ENCODE measurements at places on chromosomes 3 and 15.

DNA sequence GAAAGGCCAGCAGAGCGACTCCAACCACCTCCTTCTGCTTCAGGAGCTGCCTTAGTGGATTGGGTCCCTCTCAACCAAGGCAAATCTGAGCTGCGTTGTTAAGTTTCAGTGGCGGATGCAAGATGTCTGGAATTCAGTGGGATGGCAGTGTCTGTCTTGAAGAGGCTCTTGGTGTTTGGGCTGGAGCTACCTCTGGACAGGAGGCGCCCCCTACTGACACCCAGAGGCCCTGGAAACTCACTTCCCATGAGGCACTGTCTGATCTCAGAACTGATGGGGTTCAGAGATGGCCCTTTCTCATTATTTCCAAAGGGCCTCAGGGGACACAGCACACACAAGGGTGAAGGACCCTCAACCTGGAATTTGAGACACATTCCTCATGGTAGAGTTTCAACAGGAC, 6.0 kb upstream of the SLC28A1 start:
- DNase-seq, result peak; percentile 82

GRCh38 chr15:70974004-70974832, 81.6 kb downstream of the LRRC49 start:
- peak; percentile 47 for DNase-seq

GRCh38 chr15:54839379-54839778, 357.4 kb downstream of the RSL24D1 start:
- no peak for DNase-seq

GRCh38 chr3:37511463-37511920, 337.1 kb upstream of the LRRFIP2 start:
- no peak for DNase-seq

- peak; percentile 66 for DNase-seq
Measured at GRCh38 chr3:196198771-196199753, 12.1 kb downstream of the ZDHHC19 start.

DNA sequence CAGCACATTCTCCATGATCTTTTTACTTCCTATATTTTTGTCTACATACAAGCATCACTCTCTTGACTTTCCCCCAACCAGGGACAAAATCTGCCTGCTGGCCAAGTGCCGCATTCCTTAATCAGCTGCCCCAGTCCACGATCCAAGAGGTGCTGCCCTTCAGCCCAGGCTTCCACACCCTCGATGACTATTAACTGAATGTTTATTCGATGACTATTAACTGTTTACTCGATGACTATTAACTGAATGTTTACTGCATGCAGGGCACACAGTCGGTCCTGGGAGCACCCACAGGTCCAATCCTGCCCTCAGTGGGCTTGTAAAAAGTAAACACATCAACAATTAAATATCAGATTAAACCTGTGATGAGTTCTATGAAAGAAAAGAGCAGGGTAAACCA, 256.9 kb downstream of the ARRDC4 start:
- DNase-seq, result no peak

GRCh38 chr3:64741341-64741740, 53.5 kb upstream of the ADAMTS9 start:
- no peak for DNase-seq

GRCh38 chr3:8891303-8891702, 72.0 kb downstream of the RAD18 start:
- no peak for DNase-seq

GRCh38 chr3:187822402-187822801, 77.1 kb upstream of the BCL6 start:
- no peak for DNase-seq

- peak; percentile 18 for DNase-seq
Measured at GRCh38 chr3:62529230-62529629, 155.9 kb upstream of the FEZF2 start.

GRCh38 chr3:112149136-112149535, 16.1 kb upstream of the GCSAM start:
- DNase-seq, result no peak

DNA sequence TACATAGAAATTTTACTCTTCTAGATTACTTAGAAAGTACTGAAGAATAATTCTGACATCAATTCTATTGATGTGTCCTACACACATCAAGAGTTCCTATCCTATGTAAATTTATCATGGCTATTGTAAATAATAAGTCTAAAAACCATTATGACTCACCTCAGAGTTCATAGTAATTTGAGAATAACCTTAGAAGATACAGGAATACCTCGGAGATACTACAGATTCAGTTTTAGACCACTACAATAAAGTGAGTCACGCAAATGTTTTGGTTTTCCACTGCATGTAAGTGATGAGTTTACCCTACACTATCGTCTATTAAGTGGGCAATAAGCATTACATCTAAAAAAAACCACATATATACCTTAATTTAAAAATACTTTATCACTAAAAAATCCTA, 74.8 kb downstream of the NR1I2 start:
- no peak for DNase-seq

DNA sequence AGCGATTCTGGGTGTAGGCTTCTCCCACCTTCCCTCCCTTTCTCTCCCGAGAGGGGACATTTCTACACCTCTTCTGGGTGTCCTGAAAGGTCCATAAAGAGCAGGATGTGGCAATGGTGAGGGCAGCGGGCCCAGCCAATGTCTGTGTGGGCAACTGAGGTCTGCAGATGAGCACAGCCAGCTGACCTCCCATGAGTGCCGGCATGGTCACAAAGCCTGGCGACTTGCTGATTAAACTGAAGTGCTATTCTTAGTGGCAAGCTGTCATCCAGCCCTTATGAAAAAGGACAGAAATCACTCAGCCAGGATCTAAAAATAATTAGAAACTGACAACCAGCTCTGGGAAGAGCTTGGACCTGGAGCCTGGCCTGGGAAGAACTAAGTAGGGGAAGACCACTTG, 124.3 kb upstream of the RGMA start:
- DNase-seq, result no peak

DNA sequence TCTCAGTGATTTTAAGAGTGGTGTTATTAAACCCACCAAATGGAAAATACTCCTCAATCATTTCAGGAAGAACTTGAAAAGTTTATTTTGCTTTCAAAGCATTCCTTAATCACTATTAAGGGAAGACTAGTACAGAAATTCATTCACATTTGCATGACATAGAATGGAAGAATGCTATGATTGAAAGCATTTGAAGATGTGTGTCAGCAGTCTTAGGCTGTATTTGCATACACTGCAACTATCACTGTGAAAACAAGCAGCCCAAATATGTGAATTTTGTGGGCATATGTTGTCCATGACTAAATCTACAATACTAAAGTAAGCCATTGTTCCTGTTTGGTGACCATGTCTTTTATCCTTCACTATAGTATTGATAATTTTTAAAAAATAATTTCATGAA, 95.8 kb downstream of the CNTN3 start:
- no peak for DNase-seq

- DNase-seq, result no peak
Measured at GRCh38 chr3:550471-550870, 353.9 kb downstream of the CHL1 start.

DNA sequence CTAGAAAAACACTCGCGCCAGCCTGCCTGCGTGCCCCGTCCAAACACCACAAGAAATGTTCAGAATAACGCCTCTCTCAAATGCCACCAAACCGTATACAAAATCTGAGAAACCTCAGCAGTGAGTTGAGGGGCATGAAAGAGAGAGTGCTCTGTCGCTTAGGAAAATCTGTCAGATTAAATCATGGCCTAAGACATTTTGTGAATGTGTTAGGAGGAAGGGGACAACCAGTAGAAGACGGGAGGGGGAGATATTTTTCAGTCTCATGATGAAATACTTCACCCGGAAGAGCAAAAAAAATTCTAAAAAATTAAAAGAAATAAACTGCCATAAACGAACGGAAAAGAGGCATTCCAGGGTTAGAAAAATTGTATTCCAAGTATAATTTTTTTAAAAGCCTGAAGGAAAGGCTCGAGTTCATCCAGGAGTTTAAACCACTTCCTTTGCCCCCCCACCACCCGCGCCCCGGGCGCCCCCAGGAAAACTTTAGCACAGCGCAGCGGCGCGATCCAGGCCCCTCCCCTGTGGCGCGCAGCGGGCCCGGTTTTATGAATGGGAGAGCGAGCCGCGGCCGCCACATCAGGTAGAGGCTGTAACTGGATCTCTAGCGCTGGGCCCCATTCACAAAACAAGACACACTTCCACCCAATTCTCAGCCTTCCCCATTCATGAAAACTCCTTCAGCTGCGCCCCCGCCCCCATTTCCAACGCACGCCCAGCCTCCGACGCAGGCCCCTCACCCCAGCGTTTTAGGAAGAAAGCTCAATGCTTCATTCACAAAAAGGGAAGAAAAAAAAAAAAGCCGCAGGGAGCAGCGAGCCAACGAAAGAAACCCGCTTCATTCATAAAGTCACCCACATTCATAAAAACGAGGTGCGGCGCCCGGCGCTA, 1.4 kb downstream of the ETV5 start:
- DNase-seq, result peak; percentile 86

DNA sequence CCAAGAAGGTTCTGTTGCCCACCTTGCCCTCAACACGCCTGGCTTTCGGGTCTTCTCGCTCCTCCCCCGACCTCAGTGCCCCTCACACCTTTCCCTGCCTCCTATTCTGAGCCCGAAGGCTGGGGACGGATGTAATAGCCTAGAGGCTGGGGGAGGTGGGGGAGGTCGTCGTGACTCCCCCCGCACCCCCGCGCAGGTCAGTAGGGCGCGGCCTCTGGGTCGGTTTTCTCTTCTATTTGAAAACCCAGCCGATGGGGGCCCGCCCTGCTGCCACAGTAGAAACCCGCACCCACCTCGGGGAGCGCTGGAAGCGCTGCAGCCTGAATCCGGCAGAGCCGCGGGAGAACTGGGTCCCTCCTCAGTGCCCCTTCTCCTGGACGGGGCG, 1.0 kb upstream of the RBPMS2 start:
- DNase-seq, result no peak

DNA sequence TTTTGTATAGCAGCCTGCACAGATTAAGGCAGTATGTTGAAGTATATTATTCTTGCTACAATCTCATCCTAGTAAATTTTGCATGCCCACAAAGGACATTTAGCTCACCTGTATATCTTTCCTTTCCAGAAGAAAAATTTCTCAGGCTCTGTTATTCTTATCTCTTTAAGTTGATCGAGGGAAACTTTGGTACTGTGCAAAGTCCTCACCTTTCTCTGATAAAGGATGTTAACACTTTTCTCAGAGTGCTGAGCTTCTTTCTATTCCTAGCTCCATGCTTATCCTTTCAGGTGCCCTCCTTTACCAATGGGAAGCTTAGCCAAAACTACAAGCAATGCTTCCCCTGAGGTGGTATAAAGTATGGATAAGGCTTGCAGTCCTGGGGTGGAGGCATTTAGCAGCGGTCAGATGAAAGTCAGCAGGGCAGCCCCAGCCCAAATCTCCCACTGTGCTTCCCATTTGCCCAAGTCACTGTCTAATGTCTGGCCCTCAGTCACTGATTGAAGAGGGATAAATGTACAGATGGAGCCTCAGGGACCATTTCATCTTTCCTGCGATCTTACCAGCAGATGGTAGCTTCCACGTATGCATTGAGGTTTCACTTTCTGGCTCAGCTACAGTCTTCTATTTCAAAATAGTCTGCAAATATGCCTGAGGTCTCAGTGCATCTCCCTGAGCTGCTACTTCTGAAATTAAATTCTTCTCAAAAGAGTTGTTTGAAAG, 127.8 kb upstream of the P2RY1 start:
- no peak for DNase-seq

DNA sequence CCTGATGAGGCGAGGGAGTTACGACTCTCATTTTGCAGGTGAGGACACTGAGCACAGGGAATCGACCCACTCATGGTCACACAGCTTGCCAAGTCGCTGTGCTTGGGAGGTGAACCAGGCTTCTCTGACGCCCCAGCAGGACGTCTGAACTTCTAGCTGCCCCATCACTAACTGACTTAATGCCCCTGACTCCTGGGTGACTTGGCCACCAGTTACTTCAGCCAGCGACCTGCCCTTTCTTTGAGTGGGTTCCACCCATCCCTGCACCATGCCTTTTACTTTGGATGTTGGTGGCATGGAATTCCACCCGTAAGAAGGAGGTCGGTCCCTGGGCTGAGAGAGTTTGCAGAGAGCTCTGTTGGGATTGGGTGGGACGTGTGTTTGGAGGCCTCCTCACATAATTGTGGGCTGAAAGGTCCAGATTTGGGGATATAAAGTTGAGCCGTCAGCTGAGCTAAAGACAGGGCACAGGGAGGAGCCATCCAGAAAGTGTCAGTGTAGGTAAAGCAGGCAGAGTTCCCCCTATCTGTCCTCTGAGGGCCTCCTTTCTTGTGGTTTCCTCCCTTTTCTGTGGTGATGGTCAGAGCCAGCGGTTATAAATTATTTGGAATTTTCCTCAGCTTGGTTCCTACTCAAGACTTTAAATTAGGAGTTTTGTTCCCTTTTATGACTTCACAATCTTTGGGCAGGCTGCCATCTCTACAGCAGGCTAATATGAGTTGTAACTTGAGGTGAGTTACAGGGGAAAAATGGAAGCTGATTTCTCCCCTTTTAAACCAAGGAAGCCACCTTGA, 55.0 kb downstream of the FLNB start:
- peak; percentile 51 for DNase-seq

GRCh38 chr3:100159331-100160153, 45.2 kb upstream of the FILIP1L start:
- no peak for DNase-seq

DNA sequence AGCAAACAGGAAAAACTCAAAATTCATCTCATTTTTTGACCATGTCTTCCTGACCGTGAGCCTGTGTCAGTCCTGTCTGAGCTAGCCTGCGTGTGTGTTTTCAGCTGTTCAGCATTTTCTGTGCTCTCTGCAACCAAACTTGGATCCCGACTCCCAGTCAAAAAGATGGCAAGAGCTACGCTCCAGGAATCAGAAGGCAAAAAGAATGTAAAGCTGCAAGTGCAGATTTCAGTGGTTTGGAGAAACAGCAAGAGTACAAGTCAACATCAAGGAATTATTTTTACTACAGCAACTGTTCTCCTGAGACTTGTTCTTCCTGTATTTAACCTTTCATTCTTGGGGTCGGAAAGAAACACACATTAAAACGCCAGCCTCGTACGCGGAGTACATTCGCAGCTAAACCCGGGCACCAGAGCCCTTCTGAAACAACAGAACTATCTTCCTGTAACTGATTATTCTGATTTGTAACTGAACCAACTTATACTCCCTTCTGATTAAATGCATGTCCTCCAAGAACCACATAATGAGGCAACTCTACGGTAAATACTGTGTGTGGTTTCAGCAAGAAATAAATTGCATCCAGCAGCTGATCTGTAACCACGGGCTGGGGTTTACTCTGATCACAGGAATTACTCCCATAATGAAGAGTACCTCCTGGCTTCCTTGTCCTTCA, 107.4 kb downstream of the LRIG1 start:
- peak; percentile 4 for DNase-seq

DNA sequence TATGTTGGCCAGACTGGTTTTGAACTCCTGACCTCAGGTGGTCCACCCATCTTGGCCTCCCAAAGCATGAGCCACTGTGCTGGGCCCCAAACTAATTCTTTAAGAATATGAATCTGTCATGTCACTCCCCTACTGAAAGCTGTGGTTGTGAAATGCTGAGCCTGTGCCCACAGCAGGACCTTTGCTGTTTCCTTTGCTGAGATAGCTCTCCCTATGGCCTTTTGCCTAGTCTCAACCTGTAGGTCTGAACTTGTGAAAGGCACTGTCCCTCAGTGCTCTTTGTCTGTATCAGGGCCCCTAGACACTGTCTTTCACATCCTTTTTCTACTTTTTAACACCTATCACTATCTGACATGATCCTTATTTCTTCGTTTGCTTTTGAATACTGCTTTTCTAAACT, 62.7 kb upstream of the CCR4 start:
- peak; percentile 42 for DNase-seq
